Neuronal stem cell (in vitro differentiated cells): ENCODE measurements at places on chromosomes 2 and 18.

DNA sequence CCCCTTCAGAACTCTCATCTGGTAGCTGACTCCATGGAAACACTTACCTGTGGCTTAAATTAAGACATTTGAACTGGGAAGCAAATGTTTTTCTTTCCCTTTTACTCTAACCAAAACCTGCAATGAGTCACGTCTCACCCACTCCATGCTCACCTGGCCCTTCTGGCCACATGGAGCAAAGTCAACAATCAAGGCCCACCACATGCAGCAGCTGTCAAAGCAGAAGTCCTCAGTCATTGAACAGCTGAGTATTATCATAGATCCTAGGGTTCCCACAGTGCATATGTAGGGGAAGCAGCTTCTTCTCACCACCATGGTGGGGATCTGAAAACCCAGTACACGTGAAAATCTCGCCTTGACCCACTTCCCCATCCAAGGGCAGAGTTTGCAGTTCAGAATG lies 12.3 kb upstream of the MEP1B start:
- no peak for DNase-seq

- no peak for DNase-seq
Observed at GRCh38 chr18:34767601-34768027, 57.5 kb downstream of the DTNA start.

GRCh38 chr2:151009437-151010175 lies 252.1 kb downstream of the RBM43 start:
- DNase-seq, result no peak

GRCh38 chr18:69898241-69898861 lies 49.3 kb downstream of the CD226 start:
- no peak for DNase-seq
